ENCODE measurements at places on chromosomes 7 and 10.

GRCh38 chr10:78972160-78972946 lies 96.4 kb upstream of the ZMIZ1 start:
- DNase-seq: no peak

GRCh38 chr10:33201971-33202370 lies 132.5 kb downstream of the NRP1 start:
- DNase-seq: no peak

- DNase-seq: no peak
These were observed 291.7 kb upstream of the HABP2 start for GRCh38 chr10:113261161-113261560.

GRCh38 chr7:142787034-142787768 lies 16.4 kb downstream of the PRSS2 start:
- no peak for DNase-seq

DNA sequence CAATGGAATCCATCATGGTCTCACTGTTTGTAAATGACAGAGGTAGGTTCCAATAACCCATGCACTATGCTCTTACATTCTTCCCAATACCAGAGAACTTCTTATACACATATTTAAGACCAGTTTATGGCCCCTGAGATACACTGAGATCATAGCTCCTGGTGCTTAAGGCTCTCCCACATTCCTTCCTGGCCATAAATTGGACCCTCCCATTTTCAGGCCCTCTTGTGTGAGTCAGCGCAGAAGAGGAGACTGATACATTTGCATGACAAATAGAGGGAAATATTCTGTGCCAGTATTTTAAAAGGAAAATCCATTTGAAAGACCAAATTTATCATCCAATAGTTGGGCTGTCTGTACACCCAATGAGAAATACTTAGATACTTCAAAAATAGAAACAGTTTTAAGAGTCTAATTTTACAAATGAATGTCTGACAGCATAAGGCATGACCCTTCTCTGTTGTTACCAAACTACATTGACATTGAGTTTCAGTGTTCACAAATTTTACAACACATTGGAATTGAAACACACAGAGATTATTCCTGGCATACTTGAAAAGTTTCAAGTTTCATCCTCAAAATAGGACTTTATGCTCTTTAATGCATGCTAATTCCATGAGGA lies 35.3 kb downstream of the SLC16A9 start:
- DNase-seq: no peak

DNA sequence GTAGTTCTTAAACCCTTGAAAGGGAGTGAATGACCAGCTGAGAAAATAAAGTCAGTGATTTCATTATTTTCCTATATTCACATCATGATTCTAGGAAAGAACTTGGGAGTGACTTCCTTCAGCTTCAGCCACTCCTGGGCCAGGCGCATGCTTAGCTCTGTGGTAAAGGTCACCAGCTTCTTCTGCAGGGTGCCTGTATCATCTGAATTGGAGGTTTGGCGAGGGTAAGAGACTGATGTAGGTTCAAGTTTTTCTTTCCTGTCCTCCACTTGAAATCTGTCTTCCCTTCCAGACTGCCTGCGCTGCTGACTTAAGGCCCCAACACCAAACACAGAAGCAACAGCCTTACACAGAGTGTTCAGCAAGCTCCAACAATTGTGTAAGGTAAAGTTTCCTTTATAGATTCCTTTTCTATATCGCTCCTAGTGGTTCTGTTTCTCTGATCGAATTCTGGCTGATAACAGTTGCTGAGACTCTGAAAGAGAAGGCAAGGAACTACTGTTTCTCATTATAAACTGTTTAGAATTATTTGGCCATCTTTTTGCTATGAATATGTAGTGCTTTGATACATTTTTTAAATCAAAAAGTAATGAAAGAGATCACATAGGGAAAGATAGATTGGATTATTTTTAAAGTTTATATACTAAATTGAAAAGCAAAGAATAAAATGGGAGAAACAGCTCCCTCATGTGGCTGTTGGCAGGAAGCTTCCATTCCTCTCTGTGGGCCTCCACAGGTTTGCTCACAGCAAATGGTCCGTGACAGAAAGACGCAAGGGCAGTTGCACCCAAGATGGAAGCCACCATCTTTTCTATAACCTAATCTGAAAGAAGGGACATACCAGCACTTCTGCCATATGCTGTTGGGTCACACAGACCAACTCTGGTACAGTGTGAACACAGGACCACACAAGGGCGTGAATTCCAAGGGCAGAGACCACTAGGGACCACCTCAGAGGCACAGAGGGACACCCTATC lies 14.0 kb downstream of the GATAD1 start:
- DNase-seq: peak; percentile 35

GRCh38 chr7:96136600-96137239 lies 185.2 kb downstream of the SLC25A13 start:
- peak; percentile 94 for DNase-seq

DNA sequence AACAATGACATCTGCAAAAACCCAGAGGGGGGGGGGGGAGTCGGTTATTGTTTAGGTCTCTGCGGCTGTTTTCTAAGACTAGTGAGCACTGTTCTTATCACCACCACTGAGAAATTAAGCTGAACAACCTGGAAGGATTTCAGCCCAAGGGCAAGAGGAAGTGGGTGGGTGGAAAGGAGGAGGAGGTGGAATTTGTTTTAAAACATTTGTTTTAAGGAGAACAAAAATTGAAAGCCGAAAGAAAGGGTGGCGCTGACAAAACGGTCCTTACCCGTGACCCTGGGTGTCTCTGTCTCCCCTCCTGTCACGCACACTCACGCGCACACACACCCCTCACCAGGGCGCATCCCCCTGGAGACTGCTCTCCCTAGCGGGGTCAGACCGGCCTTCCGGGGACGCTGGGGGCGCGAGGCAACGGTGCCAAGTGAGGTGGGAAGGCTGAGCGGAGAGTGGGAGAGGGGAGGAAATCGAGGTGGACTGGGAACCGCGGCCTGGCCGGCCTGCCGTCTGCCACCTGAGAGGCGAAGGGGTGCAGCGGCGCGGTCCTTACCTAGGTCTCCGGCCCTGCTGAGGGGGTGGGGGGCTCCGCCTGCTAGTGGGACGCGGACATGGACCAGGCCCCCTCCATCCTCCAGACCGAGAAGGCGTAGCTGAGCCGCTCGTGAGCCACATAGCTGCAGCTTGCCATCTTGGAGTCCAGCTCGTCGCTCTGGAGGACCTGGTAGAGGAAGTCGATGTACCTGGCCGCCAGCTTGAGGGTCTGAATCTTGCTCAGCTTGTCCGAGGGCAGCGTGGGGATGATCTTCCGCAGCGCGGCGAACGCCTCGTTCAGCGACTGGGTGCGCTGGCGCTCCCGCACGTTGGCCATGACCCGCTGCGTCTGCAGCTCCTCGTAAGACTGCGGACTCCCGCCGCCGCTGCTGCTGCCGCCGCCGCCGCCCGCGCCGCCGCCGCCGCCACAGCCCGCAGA lies 1.0 kb downstream of the TWIST1 start:
- DNase-seq: peak; percentile 5

- DNase-seq: no peak
These were observed 51.5 kb downstream of the RBM17 start for GRCh38 chr10:6140141-6140841.
